T-helper 9 cell (primary cell): ENCODE measurements at places on chromosomes 11 and 22.

- no peak for DNase-seq
Observed at GRCh38 chr11:47928426-47928825, 51.9 kb upstream of the PTPRJ start.

DNA sequence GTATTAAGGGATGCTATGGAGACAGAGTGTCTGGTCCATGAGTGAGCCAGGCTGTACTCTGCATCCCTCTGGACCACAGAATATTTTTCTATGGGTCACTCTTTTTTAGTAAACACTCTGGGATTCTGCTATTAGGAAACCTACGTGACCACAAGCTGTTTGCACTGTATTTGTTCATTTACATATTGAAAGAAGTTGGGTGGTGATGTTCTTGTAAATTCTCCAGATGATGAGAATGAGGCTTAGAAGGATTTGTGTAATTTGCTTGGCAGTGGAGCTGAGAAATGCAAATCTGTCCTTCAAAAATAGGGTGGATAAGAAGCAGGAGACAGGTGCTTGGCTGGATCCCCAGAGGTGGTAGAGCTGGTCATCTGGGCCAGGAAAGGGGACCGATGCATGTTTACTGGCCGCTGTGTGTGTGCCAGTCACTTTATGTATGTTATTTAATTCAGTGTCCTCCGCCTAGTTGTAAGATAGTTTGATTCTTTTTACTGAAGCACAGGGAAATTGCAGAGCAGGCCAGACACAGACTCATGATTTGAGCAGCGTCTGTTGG is 63.7 kb upstream of the HEPHL1 start:
- no peak for DNase-seq

DNA sequence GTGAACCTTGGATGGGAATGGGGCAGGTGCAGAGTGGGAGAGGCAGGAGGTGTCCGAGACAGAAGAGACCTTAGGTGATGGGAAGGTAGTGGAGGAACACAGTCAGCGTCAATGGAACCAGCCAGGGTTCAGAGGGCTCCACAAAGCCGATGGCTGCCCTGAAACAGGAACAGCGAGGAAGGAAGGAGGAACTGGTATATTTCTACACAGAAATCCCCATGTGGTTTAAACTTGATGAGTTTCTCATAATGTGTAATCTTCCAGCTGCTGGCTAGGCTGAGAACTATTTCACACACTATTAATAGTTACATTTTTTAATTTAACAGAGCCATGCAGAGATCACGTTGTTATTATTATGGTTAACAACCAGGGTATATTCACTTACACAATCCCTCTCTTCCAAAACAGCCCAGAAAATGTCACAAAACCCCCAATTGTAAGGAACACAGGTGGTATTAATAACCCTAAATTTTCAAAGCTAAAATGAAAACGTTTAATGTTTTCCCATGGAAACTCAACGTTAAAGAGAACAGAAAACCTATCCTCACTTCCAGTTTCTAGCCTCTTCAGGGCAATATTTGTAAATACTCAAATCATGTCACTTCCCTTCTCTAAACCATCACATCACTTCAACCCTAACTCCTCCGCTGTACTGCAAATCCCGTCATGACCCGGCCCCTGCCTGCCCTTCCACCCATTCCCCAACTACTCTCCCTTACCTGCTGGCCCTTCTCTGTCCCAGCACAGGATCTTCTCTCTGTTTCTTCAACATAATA is 74.5 kb upstream of the ARFGAP3 start:
- DNase-seq, result no peak

- DNase-seq, result no peak
Observed at GRCh38 chr11:46373787-46374740, 7.4 kb upstream of the MDK start.

DNA sequence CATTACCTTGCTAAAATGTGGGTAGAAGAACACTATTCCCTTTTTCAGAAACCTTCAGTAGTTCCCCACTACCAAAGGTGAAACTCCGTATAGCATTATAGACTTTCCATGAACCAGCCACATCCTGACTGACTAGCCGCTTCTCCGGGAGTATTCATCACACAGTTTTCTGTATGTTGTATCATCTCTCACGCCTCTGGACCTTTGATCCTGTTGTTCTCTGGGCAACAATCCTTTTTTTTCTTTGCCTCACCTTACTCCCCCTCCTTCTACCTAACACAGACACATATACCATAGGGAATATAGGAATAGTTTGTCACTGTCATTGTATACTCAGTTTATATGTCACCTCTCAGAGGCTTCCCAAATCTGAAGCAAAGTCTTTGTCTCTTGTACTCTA is 20.8 kb downstream of the ZC3H12C start:
- no peak for DNase-seq

DNA sequence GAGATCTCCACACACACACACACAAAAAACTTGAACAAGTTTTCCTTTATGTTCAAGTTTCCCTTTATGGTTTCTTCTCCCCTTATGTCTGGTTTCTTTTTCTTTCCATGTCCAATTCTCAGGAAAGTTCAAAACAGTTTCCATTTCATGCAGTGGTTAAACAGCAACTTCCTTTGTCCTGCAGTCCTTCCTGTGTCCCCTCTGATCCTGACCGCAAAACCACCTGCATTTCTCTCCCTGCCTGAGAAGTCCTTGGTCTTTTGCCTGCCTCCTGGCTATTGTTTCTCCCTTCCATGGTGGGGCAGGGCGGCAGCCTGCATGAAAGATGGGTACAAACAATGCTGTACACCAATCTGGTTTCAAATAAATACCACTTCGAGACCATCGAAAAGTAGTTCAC is 58.3 kb upstream of the SORL1 start:
- DNase-seq, result no peak

DNA sequence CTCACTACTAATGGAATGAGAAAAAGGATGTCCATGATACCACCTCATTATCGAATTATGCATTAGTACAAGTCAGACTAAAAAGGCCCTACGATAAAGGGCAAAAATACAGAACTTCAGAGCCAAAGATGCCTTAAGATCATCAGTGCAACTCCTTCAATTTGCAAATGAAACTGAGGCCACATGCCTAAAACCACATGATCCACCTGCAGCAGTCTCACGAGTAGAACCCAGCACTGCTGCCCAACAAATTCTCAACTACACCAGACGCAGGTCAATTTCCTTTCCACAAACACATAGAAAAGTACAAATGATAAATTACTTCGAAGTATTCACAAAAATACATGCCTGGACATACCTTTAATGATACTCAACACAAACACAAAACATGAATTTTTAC is 20.1 kb downstream of the KMT5B start:
- no peak for DNase-seq

- no peak for DNase-seq
Observed at GRCh38 chr11:74459584-74459983, 7.8 kb downstream of the KCNE3 start.

DNA sequence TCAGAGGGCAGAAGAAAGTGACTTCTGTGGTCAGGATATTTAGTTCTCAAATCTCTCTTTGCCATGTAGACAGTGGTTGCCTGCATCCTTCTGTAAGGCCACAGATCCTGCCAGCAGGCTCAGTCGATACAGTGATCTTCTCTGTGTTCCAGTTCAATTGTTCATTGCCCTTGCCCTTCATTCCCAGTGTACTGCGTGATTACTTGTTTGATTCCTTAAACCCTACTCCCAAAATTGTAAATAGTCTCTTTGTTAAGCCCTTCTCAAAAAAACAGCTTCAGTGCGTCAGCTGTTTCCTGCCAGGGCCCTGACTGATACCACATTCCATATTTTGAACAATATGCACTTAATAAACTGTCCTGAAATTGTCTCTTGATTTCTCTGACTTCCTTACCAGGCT is 9.3 kb upstream of the TYR start:
- no peak for DNase-seq

- DNase-seq, result no peak
Observed at GRCh38 chr11:16881074-16881709, 133.0 kb downstream of the PLEKHA7 start.

- peak; percentile 22 for DNase-seq
Observed at GRCh38 chr11:8019314-8020243, 32.4 kb downstream of the EIF3F start.

DNA sequence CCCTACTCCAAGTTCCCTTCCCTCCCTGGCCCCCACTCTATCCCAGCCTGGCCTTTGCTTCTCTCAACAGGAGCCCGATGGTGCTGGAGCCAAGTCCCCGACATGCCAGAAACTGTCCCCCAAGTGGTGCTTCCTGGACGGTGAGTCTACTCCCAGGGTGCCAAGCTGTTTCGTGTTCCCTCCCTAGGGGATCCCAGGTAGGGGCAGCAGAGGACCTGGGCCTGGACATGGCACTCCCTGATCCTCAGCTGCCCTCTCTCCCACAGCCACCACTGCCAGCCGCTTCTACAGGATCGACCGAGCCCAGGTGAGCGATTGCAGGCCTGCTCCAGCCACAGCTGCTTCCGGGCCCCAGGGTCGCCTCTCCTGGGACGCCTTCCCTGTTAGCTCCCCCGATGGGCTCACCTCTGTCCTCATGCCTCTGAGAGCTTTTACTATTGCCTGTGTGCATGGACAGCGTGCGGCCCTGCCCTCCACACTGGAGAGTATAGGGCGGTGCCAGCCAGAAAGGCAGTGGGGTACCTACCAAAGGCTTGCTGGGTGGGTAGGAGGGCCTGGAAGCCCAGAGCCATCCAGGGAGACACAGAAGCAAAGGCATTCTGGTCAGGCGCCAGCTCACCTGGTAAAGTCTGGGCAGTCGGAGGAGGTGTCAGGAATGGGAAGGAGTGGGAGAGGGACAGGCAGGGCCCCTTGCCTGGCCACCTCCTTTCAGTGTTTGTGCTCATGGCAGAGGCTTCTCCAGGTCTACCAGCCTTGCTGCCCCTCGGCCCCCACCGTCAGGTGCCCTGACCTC is 5.0 kb upstream of the MDK start:
- no peak for DNase-seq

DNA sequence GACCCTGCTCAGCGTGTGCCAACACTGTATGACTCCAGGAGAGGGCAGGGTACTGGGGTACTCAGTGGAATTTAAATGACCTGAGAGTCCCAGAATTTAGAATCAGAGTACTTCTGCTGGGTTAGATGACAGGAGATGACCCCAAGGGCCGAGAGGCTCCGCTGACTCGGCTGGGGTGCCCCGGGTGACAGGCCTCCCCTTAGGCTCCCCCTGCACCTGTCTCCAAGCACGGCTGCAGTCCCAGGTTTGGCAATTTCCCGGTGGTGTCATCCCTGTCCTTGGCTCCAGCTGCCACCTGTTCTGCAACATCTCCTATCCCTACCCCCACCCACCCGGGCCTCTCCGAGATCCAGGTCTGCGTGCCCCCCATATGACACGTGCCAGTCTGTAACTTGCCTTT is 1.3 kb downstream of the ACTN3 start:
- DNase-seq, result no peak

DNA sequence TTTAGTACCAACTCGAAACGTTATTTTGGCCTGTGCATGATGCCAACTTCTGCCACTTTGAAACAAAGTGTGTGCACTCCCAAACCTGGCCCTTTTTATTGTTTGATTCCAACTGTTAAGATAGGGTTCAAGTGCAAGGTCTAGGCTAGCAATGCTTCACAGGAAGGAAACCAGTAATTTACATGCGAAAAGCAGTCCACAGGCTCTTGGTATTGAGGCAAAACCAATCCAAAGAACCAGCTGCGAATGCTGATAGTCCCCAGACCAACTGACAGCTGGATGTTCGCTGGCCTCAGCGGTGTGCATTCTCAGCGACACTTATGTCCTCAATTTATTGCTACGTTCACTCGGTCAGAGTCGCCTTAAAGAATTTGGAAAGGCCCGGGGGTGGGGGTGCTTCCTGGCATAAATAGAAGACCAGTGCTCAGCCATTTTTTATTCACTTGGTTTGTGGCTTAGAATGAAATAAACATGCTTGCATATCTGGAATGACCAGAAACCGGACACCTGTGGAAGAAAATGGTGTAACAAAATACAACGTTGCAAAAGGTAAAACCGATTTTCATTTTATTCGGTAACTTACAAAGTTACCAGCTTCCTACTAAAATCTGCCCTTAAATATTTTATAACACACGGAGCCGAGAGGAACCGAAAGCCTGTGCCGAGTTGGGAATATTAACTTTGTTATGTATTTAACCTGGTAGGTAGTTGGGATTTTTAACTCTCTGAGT is 1.6 kb downstream of the CPT1A start:
- DNase-seq, result no peak

- no peak for DNase-seq
Observed at GRCh38 chr11:123371506-123372297, 58.4 kb upstream of the GRAMD1B start.

GRCh38 chr22:42945736-42946135 is 69.2 kb downstream of the PACSIN2 start:
- no peak for DNase-seq

DNA sequence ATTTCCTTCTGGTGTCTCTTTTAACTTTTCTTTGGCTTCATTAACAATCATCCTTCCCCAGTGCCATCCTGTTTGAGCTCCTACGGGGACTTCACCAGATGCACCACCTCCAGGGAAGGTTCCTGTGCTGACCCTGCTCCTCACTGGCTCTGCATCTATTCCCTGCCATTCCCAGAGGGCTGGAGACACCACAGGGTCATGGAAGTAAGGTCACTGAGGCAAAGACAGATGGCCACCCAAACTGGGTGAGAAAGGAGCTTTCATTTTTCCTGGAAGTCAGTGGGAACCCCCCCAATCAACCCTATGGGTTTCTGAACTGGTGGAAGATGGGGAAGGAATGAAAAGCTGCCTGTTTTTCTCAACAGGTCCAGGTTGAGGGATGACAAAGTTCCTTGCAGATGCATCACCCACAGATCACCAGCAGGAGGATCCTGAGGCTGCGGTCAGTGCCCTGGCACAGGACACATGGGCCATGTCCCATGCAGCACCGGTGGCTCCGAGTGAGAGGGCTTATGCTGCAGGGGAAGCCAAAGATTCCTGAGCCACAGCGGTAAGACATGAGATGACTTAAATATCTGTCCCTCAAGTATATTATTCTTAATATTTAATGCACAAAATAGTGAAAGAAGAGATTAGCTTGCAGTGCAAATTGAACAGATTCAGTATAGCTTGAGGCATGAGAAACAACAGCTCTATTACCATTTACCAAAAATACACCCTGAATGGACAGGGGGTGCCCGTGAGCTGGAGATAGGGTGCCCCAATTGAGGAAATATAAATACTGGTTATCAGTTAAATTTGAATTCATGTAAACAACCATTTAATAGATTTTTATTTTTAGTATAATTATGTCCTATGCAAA is 73.0 kb upstream of the VPREB1 start:
- no peak for DNase-seq

DNA sequence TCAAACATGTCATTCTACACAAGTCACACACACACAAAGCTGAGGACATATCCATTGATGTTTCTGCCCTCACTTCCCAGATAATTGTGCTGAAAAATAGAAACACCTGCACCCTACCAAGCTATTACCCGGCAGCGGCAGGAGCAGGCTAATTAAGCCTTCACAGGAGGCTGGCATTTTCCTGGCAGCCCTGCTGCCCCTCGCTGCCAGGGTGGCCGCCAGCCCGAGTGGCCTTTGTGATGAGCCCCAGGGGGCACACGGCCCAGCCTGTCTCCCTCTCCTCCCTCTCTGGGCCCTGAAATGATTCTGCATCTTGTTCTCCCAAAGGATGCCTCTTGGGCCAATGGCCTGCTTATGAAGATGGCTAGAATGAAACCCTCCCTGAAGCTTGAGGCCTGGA is 76.2 kb upstream of the TP53I11 start:
- DNase-seq, result no peak

- DNase-seq, result no peak
Observed at GRCh38 chr11:33507356-33507755, 193.3 kb downstream of the C11orf91 start.
